ENCODE measurements at places on chromosomes 6 and 20.

GRCh38 chr6:34360556-34360955 is 31.9 kb downstream of the NUDT3 start:
- no peak for DNase-seq

DNA sequence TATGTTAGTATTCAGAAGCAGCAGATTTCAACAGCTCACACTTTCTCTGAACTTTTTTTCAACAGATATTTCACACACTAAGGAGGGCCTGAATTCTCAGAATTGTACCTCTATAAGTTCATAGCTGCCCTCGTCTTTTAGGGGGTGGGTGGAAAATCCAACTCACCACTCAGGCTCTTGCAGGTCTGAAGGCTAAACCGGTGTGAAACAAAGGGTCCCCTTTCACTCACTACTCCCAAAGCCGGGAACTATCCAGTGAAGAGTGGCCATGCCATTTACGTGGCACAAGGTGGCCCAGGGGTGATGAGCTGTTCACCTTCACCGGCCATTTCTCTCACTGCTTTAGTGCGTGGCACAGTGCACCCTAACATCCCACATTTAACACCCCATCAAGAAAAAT is 24.2 kb downstream of the TBC1D7 start:
- no peak for DNase-seq

- no peak for DNase-seq
These were observed 96.4 kb downstream of the PLCB4 start for GRCh38 chr20:9165261-9165660.

- no peak for DNase-seq
These were observed 86.1 kb downstream of the SLX4IP start for GRCh38 chr20:10521068-10521831.

DNA sequence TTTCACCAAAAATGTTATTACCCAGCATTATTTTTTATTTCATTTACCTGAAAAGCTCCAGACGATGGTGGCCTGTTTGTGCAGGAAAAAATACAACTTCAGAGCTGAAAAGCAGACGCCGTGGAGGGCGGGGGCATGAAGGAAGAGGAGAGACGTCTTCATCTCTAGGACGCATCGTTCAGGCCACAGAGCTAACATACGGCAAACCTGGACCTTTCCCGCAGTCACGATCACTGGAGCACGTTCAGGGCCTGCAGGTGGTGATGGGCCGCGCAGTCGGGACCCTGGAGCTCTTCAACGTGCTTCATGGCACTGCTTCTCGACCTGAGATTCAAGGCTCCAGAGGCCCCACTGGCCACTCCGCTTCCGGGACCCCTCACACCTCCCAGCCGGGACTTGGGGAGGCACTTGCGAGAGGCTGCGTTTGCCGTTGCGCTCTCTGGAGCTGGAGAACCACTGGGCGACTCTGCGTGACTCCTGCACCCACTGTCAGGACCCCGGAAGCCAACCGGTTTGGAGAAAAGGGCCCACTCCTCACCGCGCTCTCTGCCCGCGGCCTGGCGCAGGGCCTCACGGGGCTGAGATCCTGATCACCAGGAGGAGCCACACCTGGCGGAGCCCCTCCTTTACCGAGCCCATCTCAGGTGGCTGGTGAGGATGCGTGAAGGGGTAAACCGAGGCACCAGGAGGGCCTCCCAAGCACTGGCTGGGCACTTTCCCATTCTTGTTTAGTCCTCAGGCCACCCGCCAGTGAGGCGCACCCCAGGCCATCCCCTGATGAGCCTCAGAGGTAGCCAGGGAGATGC is 164.4 kb upstream of the AFDN start:
- no peak for DNase-seq

DNA sequence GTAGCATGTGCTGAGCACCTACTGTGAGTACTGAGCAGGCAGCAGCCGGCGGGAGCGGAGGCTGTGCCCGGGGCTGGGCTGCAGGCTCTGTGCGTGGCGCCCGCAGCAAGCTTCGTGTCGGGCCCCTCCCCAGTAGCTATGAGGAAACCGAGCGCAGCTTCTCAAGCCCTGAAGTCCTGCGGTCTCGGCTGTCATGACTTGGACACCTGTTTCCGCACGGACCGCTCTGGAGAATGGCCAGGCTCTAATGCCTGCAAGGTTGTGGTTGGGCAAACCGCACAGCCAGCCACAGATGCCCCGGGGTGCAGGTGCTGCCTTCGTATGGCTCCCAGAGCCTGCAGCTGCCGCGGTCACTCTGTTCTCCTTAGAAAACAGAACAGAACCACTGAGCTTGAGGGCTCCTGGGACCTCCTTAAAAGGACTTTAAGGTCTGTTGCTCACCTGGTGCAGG is 33.7 kb downstream of the PYGB start:
- no peak for DNase-seq

DNA sequence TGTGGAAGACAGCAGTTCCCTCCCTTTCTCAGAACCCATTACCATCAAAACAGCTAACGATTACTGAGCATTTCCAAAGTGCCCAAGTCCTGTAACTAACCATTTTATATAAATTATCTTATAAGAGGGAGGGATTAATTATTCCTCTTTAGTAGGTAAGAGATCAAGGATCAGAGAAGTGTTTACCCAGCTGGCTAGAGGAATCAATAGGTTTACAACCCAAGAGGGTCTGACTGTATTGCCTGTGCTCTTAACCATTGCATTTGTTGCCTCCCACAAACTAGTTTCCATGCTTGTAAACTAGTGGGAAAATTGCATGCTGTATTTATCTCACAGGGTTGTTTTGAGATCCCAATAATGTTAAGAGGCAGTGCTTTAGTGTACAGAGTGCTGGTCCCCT is 3.7 kb upstream of the DBNDD2 start:
- DNase-seq = no peak

GRCh38 chr20:56579301-56579710 is 46.3 kb downstream of the FAM209B start:
- no peak for DNase-seq

- DNase-seq = no peak
These were observed 215.0 kb downstream of the ARID1B start for GRCh38 chr6:156992020-156992804.

- DNase-seq = no peak
These were observed 818.7 kb upstream of the GJE1 start for GRCh38 chr6:141313986-141314385.

DNA sequence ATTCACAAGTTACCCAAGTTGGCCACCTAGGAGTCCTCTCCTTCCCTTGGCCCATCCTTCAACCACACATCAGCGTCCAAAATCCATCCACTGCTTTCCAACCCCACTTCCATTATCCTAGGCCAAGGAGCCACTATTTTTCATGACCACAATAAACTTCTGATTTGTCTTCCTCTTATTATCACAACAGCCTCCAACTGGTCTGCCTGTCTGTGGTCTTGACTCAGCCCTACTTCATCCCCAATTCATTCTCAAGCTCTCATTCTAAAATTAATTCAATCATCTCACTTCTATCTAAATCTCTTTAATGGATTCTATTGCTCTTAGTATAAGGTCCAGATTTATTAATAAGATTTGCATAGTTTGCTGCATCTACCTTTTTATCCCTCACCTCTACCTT is 189.0 kb upstream of the PRDM1 start:
- no peak for DNase-seq

GRCh38 chr20:51980277-51980676 is 178.0 kb upstream of the SALL4 start:
- no peak for DNase-seq

DNA sequence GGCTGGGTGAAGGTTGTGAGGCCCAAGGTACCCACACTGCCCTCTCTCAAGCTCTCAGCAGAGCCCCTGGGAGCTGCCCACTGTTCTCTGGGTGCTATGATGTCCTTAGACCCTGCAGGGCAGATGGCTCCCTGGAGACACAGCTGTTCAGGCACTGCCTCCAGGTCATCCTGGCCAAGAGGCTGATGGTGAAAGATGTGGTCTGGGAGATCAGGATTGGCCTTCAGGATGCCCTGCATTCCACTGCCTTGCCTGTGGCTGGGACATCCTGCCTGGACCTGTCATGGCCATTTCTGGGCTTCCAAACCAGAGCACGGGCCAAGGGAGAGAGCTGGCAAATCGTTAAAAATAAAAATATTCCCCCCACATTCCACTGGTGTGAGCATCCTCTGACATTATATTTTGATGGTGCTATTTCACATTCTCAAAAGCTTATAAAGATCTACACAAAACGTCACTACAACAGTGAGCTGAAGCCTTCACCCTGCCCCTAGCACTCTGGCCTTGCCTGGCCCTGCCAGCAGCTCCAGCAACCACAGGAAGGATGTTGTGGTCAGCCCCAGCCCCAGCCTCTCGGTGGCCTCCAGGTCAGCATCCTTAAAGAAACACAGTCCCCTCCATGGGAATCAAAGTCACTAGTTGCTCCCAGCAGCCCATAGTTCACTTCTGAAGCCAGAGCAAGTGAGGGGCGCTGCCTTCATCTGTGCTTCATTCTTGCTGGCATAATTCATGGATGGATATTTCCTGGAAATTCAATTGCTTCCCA is 13.5 kb upstream of the KCNK16 start:
- no peak for DNase-seq

- DNase-seq = no peak
These were observed 54.5 kb downstream of the ADGRG6 start for GRCh38 chr6:142356201-142356883.

DNA sequence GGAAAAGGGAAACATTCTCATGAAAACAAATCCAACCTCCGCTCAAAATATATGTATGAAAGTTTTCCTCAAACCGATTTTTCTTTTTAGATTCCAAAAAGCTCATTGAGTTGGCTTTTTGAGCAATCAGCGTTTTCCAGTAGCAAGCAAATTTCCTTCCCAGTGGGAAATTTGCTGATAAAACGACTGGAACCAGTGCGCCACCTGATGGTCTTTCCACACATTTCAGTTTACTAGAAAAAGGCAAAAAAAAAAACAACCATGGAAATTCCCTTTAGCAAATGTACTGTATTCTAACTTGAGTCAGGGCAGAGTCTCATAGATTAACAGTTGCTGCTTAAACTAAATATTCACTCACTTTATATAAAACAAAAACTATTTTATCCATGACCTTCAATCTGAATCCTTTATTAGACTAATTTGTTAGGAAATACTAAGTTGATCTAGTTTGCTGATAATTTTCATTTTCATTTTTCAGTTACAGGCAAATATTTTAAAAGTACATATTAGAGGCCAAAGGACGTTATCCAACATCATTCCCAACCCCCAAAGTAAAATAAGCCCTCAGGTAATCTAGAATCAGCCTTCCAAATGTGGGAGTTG is 271.5 kb downstream of the FOXA2 start:
- DNase-seq = no peak

GRCh38 chr6:33815854-33816253 is 12.1 kb upstream of the MLN start:
- no peak for DNase-seq

DNA sequence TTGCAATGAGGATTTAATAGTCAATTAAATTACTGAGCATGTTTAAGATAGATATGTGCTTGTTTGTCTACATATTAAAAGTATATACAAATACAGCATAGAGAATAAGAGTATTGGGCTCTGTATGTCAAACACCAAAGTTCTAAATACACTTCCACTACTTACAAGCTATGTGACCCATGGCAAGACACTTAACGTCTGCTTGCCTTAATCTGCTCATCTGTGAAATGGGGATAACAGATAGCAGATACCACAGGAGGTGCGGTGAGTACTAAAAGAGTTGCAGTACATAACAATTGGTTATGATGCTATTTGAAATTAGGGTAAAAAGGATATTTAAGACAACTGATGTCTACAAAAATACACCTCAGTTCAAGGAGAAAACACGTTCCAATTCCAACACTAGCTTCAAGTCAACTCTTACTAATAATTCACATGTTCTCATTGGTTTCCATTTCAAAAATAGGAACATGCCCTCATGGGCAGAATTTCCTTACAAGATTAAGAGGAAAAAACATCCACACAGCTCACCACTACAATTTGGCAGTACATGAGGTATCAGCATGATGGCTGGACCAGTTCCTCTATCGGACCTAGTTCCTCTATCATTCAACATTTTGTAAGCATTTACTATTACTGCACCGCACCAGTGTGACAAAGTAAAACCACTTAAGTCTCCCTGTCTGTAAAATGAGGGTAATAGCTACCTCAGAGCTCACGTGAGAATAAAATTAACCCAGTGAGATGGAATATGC is 101.1 kb downstream of the SMLR1 start:
- no peak for DNase-seq

DNA sequence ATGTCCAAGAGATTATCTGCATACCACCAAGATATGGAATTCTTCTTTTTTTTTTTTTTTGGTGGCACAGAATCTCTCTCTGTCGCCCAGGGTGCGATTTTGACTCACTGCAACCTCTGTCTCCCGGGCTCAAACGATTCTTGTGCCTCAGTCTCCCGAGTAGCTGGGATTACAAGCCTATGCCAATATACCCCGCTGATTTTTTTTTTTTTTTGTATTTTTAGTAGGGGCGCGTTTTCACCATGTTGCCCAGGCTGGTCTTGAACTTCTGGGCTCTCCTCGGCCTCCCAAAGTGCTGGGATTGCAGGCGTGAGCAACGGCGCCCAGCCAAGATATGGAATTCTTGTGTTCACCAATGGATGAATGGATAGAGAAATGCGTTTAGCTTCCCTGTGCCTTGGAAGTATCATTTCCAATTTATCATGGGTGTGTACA is 31.0 kb downstream of the POM121L2 start:
- DNase-seq = no peak

GRCh38 chr20:49845060-49845459 is 32.4 kb downstream of the SLC9A8 start:
- DNase-seq = no peak

DNA sequence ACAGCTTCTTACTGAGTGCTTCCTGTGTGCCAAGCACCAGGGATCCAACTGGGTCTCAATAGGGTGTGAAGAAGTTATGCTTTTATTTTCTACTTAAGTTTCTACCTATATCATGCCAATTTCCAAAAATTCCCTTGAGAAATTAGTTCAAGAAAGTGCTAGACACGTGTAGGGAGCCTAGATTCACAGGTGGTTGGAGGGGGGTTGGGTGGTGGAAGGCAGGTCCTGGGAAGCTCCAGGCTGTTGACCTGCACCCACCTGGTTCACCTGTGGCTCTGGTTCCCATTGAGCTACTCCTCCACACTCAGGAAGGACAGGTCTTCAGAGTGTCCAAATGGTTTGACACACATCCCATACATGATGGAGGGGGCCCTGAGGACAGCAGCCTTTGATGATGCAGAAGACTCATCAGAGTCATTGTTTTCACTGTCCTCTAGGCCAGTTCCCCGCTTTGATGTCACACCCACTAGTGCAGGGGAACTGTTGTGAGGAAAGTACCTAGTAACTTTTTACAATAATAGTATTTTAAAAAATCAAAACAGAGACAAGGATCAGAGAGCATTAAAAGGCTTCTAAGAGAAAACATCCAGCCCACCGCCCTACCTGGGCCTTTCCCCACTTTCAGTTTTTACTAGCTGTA is 39.8 kb upstream of the MYL9 start:
- no peak for DNase-seq

GRCh38 chr20:6630514-6630913 is 137.0 kb upstream of the BMP2 start:
- no peak for DNase-seq
